ENCODE measurements at places on chromosomes 4 and X. TPM values are rescaled to one million over a fixed set of nuclear protein-coding genes. Genes with fewer than 3 reads are reported as not detected.

MAGEA8 gene
- not detected for total RNA-seq

ANXA3 gene
- 64.7 TPM for total RNA-seq

RASGEF1B gene
- total RNA-seq, result 5.5 TPM

PNMA6F gene
- total RNA-seq, result not detected

GAGE13 gene
- total RNA-seq, result not detected

FRMD7 gene
- not detected for total RNA-seq

SPATA4 gene
- not detected for total RNA-seq

MAGEA1 gene
- total RNA-seq, result not detected

CT45A8 gene
- not detected for total RNA-seq

UGT2B11 gene
- not detected for total RNA-seq

SSX1 gene
- 0.51 TPM for total RNA-seq

FRMPD4 gene
- under 0.01 TPM for total RNA-seq

CXorf58 gene
- total RNA-seq, result not detected

CXCL3 gene
- not detected for total RNA-seq

GRCh38 chrX:57596109-57596508, 4.3 kb downstream of the ZXDB start:
- no peak for DNase-seq

- no peak for DNase-seq
Observed at GRCh38 chr4:15320121-15320678, 107.6 kb upstream of the C1QTNF7 start.

GRCh38 chr4:52555356-52555716, 103.8 kb downstream of the USP46 start:
- DNase-seq, result no peak

DNA sequence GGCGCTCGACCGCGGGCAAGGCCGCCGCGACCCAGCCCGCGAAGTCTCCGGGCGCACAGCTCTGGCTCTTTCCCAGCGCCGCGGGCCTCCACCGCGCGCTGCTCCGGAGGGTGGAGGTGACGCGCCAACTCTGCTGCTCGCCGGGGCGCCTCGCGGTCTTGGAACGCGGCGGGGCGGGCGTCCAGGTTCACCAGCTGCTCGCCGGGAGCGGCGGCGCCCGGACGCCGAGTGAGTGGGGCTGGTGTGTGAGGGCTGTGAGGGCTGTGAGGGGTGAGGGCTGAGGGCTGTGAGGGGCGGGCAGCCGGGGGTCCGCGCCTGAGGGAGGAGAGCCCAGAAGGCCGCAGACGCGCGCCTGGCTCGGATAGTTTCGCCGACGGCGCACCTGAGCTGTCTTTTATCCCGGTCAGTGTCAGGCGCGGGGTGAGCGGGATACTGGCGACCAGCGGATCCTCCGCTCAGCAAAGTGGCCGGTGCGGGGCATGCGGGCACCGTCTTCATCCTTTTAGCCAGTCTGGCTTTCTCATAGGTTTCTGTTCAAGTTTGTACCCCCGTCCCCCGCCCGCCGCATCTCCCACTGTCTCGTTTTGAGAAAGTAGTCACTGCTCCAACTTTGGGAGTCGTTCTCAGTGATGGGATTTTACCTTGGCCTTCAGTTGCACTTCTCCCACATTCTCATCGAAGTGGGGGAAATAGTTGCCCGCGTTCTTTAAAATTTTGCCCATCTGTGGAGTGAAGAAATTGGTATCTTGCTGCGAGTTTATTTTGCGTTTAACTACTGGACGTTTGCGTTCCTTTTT, 586 bp downstream of the HERC5 start:
- peak; percentile 20 for DNase-seq

DNA sequence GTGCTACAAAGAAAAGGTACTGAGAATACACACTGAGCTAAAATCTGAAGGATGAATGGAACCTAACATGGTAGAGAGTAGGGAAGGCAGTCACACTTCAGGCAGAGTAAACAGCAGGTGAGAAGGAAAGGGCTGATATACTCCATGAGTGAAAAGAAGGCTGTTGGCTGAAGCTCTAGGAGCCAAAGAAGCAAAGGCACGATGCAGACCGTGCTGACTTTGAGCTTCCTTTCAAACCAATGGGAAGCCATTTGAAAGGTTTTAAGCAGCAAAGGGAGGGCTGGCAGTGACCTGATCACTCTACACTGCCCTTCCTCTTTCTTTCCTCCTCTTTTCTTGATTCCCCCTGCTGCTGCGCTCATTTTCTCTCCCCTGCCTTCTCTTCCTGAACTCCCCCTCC, 66.4 kb downstream of the TMEM154 start:
- DNase-seq, result no peak

GRCh38 chr4:184268584-184269160, 51.0 kb upstream of the ENPP6 start:
- no peak for DNase-seq

- no peak for DNase-seq
Observed at GRCh38 chr4:185665655-185666054, 130.3 kb upstream of the PDLIM3 start.

- DNase-seq, result peak; percentile 63
Observed at GRCh38 chrX:93985344-93986307, 311.6 kb downstream of the FAM133A start.

DNA sequence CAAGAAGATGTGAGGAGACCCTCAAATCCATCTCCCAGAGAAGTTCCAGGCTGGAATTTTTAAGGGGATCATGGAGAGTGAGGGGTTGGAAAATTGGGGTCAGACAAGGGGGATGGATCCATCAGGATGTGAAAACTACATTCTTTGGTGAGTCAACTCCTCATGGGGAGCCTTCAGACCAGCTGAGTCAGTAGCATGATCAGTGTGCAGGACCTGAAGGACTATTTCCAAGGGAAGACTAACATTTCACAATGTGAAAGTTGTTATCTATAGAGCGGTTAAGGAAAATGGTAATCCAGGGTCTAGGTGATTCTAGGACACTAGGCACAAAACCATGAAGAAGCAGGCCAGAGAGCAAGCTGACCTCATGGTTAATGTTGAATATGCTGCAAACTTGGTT, 38.6 kb upstream of the CEP135 start:
- DNase-seq, result no peak

DNA sequence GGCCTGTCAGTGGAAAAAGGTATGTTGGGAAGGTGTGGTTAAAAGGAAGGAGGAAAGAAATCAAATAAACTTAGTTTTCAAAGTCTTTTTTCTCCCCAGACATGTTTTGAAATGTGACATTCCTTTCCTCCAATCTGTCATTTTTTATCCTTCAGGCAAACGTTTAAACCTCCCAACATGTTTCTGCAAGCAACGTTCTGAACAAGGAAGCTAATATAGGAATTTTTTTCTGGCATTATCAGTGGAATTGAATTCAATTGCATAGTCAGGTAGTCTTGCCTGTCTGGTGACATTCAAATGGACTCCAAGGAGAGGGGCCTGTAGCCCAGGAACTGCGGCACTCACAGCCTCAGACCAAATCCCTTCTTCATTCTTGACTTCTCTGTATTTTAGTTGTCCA, 30.0 kb upstream of the RASSF6 start:
- no peak for DNase-seq

GRCh38 chr4:40681600-40681999, 51.9 kb upstream of the RBM47 start:
- DNase-seq, result no peak

DNA sequence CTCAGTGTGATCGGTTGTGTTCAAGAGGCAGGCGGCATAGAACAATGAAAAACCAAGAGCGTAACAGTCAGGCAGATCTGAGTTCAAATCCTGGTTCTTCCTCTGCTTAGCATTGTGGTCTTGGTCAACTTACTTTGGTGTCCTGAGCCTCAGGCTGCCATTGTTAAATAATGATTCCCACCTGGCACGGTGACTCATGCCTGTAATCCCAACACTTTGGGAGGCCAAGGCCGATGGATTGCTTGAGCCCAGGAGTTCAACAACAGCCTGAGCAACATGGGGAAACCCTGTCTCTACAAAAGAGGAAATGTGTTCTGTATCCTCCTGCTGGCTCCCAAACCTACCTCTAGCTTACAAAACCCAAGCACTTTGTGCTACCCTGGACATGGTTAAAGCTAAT, 129.0 kb upstream of the STX18 start:
- DNase-seq, result no peak

DNA sequence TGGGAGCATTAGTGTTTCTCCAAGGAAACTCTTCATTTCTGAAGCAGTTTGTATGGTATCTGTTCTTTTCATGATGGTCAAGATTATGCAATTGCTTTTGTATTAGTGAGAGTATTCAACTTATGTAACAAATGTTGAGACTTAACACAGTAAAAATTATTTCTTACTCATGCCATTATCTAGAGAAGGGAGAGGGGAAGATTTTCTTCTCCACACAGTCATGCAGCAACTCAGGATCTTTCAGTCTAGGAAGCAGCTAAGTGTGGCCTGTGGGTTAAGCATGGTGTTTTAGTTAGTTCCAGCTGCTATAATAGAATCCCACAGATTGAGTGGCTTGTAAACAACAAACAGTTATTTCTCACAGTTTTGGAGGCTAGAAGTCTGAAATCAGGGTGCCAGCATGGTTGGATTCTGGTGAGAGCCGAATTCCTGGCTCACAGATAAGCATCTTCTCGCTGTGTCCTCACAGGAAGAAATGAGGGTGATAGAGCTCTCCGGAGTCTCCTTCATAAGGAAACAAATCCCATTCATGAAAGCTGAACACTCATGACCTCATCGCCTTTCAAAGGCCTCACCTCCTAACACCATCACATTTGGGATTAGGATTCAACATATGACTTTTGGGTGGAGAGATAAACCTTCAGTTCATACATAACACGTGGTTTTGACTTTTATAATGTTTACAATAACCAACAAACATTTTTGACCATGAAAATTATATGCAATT, 101.2 kb downstream of the FRMPD4 start:
- no peak for DNase-seq

DNA sequence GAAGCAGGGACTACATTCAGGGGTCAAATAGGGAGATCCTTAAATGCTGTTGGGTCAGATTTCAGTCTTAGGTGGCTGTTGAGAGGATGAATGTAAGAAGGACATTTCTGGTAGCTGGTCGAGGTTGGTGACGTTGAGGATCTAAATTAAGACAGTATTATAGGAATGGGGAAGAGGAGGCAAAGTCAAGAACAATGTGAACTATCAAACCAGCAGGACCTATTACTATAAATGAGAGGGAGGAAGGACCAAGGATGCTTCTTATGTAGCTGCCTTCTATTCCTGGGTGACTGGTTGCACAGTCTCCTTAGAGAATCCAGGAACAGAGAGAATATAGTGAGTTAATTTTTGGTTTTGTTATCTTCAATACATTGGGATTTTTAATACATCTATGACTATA, 118.5 kb upstream of the BMPR1B start:
- no peak for DNase-seq

- DNase-seq, result no peak
Observed at GRCh38 chr4:72410158-72410557, 158.9 kb downstream of the ADAMTS3 start.

DNA sequence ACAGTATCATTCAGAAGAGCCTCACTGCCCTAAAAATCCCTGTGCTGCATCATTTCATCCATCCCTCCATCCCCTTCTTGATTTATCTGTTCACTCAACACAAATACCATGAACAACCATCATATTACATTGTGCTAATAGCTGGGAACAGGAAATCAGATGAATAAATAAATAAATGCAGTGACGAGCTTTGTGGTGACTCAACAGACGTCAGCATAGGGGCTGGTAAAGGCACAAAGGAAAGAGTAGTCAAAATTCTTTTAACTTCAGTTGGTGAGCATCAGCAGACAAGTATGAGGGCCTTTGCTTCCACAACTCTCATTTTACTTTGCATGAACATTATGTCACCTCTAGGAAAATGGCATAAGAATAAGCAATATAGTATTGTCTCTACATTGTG, 65.5 kb downstream of the EDNRA start:
- DNase-seq, result peak; percentile 40

DNA sequence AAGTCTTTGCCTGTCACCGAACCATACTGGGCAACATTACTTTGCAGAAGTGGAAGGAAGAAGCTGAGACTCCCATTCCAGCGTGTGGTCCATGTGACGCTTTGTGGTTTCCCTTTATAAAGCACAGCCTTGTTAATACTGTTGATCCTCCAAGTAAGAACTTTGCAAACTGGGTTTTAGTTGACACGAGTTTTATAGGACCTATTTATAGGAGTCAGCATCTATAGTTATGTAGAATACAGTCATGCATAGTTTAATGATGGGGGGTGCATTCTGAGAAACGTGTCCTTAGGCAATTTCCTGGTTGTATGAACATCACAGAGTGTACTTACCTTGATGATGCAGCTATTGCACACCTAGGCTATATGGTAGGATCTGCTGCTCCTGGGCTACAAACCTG, 1879.4 kb upstream of the TENM3 start:
- no peak for DNase-seq

- DNase-seq, result no peak
Observed at GRCh38 chrX:19658030-19658429, 142.7 kb upstream of the MAP3K15 start.

GRCh38 chrX:153909024-153909979, 4.8 kb downstream of the AVPR2 start:
- peak; percentile 63 for DNase-seq

DNA sequence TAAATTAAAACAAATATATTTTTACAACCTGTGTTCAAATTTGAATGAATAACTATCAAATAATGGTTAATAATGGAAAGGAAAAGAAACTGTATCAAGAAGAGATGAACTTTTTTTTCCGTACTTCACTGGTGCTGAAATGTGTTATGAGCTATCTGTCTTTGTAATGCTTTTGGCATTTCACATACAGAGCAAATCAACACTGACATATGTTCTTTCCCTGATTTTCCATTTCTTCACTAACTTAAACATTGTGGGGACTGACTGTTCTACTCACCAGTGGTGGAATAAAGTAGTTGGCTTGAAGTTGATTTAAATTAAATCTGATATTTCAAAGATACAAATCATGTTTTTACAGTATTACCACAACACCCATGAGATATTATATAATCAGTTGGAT, 304.0 kb upstream of the BMP3 start:
- no peak for DNase-seq

DNA sequence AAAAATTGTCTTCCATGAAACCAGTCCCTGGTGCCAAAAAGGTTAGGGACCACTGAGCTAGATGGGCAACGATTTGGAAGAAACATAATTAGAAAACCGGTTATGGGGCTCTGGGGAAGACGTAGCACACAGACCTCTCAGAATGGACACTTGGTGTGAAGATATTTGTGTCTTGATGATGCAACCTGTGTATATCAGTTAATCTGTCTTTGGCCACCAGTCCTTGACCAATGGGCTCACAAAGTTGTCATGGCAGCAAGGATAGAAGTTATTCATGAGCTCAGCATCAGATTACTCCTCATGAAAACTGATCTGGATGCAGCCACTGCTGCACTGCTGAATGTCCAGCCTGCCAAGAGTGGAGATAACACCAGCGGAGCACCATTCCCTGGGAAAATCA, 13.6 kb downstream of the MTNR1A start:
- DNase-seq, result no peak

- no peak for DNase-seq
Observed at GRCh38 chr4:157223456-157223855, 2.9 kb downstream of the GRIA2 start.

GRCh38 chrX:68945603-68946228, 116.9 kb downstream of the EFNB1 start:
- DNase-seq, result no peak

GRCh38 chrX:46251755-46252154, 293.5 kb downstream of the ZNF674 start:
- DNase-seq, result no peak

GRCh38 chr4:182765987-182766856, 151.0 kb downstream of the DCTD start:
- no peak for DNase-seq

All from Caki2 (cell line).